NCI-H2081 (cell line): ENCODE measurements at places on chromosomes 1 and 21.

DNA sequence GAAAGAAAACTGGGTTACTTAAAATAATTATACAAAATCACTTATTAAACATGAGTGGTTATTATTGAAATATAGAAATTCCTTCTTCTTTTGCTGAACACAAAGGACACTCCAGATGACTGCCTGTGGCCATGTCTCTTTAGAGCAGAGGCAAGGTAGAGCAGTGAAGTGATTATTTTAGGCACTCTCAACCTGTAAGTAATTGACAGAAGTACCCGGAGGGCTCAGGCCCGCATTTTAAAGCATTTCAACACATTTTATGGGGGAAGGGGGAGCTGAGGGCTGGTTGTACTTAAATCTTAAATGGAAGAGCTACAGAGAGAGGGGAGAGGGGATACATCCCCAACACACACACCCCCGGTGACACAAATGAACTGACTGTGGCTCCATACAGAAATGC lies 10.2 kb downstream of the OSCP1 start:
- DNase-seq: no peak

GRCh38 chr1:1605724-1606123 lies 5.8 kb upstream of the FNDC10 start:
- DNase-seq: no peak

GRCh38 chr1:222224636-222225315 lies 323.1 kb downstream of the HHIPL2 start:
- no peak for DNase-seq

GRCh38 chr1:65256860-65257708 lies 52.3 kb upstream of the DNAJC6 start:
- DNase-seq: no peak

- no peak for DNase-seq
These were observed 484.4 kb upstream of the ZRANB2 start for GRCh38 chr1:71565262-71565661.

DNA sequence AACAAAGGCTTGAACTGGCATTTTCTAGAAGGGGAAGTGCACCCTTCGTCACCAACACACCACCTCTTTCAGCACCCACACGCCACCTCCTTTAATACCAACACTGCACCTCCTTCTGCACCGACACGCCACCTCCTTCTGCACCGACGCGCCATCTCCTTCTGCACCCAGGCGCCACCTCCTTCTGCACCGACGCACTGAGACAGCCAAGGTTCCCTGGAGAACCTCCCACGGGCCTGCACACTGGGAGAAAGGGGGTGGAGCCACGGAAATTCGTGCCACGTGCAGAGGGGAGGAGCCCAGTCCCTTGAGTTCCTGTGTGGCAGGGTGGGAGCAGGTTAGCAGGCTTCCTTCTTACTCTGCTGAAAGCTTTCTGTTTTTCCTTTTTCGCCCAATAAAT lies 327.9 kb upstream of the C1orf174 start:
- no peak for DNase-seq
